ENCODE measurements at places on chromosomes 5 and 9.

DNA sequence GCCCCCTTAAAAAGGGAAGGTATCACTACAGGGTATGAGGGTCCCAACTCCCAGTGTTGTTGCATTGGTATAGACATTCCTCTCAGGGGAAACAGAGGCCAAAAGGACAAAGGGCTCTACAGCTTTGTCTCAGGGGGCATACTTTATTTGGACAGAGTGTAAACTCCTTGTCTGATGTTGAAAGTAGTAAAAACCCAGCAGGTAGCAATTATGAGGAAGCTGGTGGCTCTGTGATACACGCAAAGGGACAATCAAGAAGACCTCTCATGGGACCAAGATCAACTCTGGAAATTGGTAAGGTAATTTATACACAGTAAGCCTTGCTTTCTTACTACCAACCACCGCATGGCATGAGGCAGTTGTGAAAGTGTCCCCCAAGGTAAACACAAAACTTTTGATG lies 764.6 kb downstream of the CDH12 start:
- no peak for DNase-seq

DNA sequence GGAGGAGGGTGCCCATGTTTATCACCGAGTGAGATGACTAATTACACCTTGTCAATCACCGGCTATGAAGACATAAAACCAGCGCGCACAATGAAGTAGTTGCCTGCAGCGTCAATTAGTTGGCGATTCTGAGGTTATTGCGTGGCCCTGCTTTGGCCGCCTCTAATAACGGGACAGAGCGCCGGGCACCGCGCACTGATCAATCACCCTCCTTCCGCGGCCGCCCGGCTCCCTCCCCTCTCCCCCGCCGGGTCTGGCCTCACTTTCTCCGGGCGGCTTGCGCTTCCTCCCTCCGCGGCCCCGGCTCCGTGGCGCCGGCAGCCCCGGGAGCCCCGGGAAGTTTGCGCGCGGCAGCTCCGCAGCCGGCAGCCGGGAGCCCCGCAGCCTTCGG lies 3.3 kb upstream of the LHX2 start:
- no peak for DNase-seq

DNA sequence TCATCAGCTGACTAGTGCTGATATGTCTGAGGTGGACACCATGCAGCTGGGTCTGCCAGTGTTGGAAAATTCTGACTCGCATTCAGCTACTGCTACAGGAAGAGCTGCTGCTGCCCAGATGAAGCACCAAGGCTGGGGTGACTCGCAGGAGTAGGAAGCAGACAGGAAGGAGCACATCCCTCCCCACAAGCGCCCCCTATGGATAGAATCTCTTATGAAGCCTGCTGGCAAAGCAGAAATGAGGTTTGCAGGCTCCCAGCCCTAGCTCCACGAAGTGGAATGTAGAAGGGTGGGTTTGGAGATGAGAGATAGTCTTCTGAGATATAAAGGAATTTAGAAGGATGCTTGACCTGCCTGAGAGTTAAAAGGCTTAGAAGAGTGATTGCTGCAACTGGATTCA lies 443.0 kb downstream of the ACTL7B start:
- no peak for DNase-seq

- DNase-seq: no peak
Measured at GRCh38 chr9:112755675-112756074, 5.1 kb downstream of the SNX30 start.

GRCh38 chr5:107589520-107590193 lies 81.1 kb downstream of the EFNA5 start:
- no peak for DNase-seq

DNA sequence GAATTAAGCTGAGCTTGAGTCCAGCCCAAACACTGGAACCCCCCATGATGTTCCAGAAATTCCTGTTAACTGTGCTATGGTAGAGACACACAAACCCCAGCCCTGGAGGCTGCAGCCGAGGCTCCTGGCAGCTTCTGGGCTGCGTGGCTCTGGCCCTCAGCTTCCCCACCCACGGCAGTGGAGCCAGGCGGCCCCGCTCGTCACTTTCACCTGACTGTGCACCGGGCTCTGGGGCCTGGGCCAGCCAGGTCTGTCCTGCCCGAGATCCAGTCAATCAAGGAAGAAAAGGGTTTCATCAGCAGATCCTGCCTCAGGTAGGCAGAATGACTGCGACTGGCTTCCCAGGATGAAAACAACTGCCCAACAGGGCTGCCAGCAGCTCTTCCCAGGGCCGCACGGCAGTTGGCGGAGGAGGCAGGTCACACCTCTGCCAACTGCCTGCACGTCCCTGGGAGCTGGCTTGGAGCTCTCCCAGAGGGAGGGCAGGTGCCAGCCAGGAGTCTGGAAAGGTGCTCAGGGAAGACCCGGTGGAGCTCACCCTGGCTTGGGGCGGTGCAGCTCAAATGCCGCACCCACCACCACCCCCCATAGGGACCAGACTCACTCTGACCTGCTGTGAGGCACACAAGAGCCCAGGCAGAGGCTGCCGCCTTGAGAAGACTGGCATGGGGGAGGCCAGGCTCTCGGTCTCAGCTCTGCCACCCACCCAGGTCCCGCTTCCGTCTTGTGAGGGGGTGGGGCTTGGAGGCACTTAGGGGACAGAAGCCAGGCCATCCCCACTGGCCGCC lies 20.7 kb downstream of the BRD3 start:
- DNase-seq: no peak

GRCh38 chr5:40386289-40386688 lies 293.4 kb upstream of the PTGER4 start:
- no peak for DNase-seq

DNA sequence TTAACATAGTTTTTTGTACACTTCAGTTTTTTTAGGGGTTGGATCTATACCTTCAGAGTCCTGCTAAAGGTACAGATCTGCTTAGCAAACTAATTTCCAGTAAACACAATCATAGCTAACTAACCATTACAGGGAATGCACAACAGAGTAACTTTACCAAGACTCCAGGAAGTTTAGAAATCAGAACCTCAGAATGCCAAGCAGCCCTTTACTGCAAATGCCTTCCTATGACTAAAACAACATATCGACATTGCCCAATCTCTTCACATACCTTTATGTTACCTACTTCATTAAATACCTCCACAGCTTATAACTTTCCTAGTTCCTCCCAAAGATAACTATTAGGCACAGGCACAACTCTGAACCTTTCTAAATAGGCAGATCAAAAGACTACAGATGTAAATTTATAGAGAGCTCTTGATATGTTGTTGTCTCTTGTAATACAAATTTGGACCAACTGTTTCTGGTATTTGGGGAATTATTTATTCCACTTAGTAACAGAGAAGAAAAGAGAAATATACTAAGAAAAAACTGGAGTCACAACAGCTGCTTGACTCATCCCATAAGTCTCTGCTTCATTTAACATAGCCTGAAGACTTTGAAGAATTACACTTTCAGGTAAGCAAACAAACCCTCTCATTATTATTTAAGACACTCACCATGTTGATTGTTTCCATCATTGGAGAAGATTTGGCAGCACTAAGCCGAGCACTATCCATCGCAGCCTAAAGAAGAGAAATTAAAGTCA lies 46.0 kb upstream of the OR2K2 start:
- DNase-seq: no peak

DNA sequence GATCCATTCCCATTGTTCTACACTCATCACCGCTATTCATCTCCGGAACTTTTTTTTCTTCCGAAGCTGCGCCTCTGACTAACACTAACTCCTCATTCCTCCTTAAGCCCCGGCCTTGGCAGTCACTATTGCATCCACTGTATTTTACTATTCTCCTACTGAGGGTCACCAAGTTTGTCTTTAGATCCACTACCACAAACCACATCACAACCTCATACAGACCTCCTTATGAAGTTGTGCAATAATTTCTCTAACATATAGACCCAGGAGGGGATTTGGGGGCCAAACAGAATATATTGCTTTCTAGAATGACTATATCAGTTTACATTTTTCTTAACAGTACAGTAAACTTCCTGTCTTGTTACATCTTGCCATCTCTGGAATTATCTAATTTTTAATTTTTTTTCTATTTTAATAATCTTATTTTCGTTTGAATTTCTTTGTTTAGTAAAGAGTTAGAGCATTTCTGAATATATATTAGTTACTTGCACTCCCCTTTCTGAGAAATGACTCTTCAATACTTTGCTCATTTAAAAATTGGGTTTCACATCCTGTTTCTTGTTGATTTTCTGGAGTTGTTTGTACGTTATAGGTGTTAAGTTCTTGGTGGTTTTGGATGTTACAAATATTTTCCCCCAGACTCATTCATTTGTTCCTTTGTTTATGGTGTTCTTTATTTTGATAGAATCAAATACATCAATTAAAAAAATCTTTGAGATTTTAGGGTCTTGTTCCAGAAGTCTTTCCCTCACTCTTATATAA lies 37.1 kb downstream of the DMRT2 start:
- no peak for DNase-seq

GRCh38 chr9:83385317-83385716 lies 152.9 kb downstream of the FRMD3 start:
- DNase-seq: peak; percentile 9
